ENCODE measurements at places on chromosomes 13 and 19.

DNA sequence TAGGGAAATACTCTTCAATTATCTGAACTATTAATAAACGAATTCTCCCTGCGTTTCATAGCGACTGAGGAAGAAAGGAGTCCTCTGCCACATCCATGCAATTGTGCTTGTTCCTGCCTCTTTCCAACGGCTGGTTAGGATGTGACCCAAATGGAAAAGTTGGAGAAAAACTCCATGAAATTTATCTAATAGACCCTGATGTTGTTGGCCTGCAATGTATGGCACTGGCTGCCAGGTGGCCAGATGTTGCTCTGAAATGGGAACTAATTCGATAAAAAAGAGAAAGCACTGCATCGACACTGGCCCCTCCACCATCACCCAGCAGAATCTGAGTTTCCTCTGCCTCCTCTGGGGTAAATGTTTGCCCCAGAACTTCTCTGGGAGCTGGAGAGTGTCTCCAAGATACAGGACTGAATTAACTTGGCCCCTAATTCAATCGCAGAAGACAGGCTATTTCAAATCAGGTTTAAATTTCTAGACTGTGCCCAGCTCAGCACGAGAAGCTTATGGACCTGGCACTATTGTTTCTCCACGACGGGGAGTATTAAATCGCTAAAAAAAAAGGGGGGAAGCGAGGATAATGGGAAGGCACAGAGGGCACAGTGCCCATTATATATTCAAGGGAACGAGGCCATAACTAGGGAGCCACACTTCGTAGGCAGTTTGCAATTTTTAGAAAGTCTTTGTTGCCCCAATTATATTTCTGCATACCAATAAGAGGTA is 103.9 kb downstream of the ZIC5 start:
- no peak for DNase-seq

DNA sequence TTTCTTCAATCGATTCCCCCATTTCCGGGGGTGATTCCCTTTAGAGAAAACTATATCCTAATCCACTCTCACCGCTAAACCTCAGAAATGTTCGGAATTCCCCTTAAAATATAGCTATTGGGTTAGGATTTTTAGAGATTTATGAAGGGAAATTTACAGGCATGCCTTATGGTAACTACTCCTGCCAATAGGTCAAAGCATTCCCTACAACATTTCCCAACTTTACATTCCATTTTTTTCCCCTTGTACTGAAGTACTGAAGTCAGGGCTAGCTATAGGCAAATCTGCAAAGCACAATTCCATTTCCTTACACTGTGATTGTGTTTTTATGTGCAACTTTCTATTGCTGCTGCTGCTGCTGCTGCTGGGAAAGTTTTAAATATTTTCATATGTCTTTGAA is 2.1 kb downstream of the EDNRB start:
- no peak for DNase-seq

GRCh38 chr19:5326986-5327623 is 13.5 kb downstream of the PTPRS start:
- no peak for DNase-seq

DNA sequence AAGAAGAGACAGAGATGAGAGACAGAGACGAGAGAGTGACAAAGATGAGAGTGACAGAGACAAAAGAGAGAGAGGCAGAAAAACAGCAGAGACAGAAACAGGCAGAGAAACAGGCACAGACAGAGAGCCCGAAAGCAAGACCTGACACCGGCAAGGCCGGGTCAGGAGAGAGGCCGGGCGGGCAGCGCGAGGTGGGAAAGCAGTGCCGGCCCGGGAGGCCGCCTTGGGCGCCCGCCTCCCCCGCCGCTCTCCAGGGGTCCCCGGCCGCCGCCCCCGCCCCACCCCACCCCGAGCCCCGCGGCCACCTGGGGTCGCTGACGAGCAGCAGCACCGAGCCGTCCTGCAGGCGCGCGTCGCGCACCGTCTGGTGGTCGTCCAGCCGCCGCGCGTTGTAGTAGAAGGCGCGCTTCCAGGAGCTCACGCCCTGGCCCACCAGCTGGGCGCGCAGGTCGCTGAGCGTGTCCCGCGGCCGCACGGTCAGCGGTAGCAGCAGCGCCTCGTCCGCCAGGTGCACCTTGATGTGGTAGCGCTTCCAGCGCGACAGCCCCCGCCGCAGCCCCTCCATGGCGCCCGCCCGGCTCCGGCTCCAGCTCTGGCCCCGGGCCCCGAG is at the start of gene TINCR:
TINCR (minus strand) TSS at position 594 of the 610 bp plus-strand sequence.
- DNase-seq, result no peak

DNA sequence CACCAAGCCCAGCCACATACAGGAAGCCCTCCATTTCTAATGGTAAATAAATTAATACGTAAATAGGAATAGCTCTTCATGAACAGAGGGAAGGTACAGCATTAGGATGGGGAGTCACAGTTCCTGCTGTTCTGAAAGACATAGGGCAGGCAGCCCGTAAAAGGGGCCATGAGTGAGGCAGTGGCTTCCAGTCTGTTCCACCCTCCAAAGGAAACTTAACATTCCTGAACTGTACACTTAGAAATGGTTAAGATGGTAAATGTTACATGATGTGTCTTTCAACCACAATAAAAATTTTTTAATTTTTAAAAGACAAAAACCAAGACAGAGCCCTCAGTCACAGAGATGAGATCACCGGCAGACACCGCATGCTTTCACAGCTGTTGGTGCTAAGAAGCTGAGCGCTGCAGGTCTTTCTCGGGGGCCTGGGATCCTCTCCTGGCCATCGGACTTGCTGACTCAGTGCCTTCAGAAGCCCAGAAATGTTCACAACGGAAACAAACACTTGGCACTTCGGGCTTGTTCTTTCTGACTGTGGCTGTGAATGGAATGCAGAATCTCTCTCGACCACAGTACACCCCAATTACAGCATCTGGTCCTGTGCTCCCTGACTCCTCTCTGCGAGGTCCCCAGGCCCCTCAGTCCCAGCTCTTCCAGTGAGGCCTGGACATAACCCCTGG is 36.4 kb downstream of the EPS15L1 start:
- DNase-seq, result no peak

DNA sequence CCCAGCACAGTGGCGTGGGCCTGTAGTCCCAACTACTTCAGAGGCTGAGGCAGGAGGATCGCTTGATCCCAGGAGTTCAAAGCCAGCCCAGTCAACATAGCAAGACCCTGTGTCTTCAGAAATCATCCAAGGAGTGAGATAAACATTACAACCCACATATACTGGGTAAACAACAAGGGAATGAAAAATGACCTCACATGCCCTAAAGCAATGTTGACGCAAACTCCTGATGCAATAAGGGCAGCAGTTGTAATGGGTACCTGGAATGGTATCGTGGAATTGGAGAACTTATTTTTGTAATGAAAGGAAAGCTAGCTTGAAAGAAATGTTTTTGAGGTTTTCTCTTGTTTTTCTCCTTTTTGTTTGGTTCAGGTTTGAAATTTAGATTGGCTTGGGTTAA is 24.5 kb upstream of the LGALS16 start:
- DNase-seq, result peak; percentile 9

GRCh38 chr19:34275705-34276104 is 21.4 kb downstream of the GARRE1 start:
- DNase-seq, result no peak

DNA sequence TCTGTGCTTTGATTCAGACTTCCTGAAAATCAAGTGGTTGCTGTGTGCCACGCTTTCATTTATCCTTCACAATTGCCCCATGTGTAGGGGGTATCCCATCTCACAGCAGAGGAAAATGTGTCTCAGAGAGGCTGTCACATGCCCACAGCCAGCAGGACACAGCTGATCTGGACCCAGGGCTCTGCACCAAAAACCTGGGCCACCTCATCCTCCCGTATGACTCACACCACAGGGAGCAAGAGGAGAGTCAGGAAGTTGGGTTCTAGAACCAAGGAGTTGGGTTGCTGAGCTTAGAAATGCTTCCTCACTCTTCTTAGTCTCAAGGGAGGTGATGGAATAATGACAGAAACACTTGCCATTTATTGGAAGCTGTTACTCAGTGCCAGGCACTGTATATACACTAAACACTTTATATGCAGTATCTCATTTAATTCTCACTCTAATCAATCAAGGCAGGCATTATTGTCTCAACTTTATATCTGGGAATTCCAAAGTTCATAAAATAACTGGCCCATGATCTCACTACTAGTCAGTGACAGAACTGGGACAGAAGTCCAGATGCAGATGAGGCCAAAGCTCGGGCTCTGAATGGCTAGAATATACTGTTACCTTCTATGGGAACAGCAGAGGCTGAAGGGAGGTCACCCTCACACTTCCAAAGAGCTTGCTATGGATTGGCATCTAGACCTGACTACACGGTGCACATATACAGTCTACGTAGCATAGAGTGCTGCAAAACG is 47.7 kb upstream of the ATP12A start:
- no peak for DNase-seq

DNA sequence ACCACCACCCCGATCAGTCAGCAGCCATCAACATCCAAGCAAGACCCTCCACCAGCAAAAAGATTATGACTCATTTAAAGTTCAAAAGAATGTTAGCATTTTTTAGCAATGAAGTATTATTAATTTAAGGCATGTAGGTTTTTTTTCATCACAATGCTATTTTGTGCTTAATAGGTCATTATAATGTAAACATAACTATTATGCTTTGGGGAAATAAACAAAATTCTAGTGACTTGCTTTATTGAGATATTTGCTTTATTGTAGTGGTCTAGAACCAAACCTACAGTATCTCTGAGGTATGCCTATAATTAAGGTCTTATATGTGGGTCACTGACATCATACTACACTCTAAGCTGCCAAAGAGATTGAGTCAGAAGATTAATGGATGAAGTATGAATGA is 20.0 kb downstream of the KLF12 start:
- no peak for DNase-seq

All from NCI-H2029 (cell line).